Mesothelial cell of epicardium (in vitro differentiated cells): ENCODE measurements at places on chromosomes 5 and 9.

DNA sequence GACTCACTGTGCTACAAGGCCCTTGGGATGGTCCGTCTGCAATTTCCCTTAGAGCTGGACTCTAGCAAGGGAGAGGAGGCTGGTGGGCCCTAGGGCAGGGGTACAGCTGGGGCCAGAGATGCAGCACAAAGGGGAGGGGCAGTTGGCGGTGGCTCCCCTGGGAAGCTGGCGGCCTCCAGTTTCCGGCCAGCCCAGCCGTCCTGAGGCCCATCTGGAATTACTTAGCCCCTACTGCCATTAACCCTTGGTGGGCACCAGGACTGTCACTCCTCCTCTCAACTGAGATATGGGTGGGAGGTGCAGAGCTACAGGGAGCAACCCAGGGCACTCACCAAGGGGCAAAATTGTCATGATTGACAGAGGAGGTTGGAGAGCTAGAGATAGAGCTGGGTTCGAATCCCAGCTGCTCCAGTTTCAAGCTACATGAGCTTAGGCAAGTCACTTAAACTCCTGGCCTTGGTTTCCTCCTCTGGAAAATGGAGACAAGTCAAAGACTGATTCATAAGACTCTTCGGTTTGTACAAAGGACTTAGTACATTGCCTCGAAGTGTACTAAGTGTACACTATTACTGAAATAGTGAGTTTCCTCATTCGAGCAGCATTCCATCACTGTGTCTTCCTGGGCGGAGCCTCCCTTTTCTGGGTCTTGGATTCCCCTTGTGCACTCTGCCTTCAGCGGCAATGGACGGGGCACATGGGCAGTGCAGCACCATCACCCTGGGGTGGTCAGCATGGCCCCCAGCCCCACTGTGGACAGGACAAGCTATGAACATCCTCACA lies 2.7 kb upstream of the PDGFRB start:
- no peak for DNase-seq

DNA sequence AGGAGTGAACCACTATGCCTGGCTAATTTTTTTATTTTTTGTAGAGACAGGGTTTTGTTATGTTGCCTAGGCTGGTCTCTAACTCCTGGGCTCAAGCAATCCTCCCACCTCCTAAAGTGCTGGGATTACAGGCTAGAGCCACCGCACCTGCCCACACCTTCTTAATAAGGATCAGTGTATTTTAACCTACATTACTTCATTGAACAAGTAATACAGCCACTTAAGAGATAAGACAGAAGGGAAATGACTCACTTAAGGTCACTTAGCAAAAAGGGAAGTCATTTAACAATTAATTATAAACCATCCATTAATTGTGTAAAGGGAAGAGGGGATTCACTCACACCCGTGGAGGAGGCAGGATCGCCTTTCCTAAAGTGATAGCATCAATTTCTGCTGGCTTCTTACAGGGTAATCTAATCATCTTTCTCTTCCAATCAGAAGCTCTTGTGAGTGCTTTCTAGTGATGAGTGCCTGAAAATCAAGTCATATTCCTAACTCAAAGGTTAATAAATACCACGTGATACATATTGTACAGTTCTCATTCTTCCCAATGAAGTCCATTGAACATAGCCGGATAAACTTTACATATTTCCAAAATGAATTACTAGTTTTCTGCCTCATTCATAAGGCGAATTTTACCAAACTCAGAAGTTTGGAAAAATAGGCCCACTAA lies 3.5 kb downstream of the FBXW11 start:
- DNase-seq, result no peak

DNA sequence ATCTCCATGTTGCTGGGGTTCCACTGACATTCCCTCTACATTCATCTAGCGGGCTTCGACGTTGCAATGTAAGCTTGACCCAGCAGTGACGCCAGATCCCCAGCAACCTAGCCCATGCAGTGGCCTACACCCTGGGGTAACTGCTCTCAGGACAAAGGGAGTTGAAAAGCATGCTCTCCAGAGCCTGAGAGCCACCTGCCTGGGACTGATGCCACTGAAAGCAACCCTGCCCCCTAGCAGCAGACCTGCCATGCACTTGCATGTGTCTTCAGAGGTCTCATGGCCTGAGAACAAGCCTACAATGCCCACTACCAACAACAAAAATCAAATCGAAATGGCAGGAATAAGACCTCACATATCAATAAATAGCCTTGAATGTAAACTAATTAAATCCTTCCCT lies 330.3 kb downstream of the TRIM36 start:
- no peak for DNase-seq

DNA sequence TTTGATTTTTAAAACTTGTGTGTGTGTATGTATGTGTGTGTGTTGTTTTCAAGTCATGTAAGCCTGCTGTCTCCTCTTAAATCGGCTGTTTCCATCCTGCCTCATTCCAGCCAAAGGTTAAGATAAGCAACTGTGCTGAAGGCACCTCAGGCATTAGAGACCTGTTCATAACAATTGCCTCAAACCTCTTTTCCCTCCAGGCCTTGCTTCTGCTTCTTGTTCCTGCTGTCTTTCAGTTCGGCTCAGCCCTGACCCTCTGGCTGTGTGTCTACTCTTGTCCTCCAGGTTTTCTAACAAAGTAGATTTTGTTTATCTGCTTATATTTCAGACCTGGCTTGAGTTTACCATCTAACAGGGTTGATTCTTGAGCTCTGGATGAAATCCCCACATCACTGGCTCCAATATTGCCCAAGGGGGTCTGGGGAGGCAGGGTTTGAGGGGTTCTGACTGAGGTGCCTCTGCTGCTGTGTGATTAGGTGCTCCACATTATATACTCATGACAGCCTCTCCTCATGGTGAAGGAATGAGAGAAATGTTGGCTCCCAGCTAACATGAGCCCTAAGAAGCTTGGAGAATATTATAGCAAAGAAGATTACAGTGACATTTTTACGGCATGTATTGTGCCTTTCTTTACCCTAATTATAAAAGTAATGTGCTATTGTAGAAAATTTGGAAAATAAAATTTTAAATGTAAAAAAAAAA lies 229.7 kb upstream of the PIK3R1 start:
- no peak for DNase-seq

- DNase-seq, result no peak
These were observed 14.8 kb upstream of the GSN start for GRCh38 chr9:121253162-121253561.

GRCh38 chr5:81290146-81290545 lies 11.2 kb upstream of the ZCCHC9 start:
- no peak for DNase-seq

GRCh38 chr9:94818178-94818541 lies 91.7 kb downstream of the AOPEP start:
- DNase-seq, result no peak

DNA sequence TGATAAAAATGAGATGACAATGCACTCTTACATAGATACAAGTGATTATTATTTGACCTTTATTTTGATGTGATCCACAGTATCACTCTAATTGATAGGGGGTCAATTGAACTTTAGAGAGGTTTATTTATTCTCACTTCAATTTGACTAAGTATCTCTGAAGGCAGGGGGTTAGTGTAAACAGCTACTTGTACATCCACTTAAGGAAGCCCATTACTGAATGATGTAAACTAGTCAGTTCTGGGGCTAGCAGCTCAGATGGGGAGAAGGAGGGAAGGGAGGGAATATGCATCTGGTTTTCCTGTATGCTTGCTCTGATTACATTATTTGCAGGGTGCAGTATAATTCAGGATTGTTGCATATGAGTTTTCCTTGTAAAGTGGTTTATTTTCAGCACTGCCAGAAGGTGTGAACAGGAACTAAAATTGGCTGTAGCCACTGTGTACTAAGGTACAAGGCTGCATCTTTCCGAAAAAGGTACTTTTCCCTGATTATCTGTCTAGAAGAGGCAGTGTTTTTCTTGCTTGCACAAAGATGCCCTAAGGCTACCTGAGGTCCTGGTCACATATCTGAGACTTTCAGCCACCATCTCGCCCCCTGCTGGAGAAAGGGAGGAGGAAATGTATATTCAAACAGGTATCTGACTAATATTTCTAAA lies 51.2 kb downstream of the MRPS27 start:
- no peak for DNase-seq

GRCh38 chr9:83572524-83572923 lies 34.3 kb upstream of the FRMD3 start:
- DNase-seq, result no peak

DNA sequence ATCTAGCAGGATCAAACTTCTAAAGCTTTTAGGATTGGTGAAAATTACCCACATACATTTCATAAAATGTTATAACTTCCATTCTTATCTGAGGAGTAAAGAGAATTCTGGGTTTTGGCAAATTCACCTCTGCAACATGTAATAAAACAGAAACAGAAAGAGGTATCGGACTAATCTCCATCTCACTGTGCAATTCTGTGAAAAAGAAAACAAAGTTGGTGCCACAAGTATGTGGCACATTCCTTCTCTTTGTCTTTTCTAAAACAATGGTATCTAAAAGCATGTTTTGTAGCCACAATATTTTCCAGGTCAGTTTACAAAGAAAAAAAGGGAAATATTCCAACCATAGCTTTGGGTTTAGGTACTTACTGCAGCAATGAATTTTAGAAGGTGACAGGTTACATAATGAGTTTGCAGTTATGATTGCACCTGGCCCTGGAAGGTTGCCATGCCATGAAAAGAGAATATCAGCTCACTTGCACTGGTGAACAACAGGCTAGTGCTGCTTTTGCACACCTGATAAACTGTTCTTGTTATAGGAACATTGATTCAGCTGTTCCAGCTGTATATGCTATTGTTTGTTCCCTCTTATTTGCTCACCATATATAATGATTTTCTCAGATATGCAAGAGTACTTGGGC lies 491.3 kb upstream of the MEF2C start:
- no peak for DNase-seq

DNA sequence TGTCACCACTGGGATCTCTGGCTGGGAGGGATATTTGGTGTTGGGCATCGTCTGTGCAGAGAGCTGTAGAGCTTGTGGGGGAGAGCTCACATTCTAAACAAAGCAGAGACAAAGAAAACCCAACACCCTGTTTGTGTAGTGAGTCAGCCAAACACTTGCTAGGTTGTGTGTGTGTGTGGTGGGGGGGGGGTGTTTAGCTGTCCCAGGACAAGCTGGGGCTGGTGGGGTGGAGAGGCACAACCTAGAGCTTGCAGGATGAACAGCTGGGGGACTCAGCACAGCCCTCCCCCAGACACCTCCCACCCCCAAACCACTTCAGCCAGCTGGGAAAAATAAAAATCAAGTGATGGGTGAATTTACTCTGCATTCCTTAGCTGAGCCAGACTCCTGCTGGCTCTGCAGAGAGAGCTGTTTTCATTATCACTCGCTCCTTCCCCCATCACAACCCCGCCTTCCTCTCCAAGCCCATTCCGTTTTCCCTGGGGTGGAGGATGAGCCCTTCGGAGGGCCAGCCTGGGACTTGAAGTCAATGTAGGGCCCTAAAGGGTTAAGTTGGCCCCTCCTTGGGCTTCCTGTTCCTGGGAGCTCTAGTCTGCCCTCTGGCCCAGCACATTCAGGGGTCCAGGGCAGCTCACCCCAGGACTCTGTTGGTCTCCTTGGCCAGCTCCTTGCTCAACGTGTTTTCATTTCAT lies 2.6 kb downstream of the OLFML2A start:
- no peak for DNase-seq

DNA sequence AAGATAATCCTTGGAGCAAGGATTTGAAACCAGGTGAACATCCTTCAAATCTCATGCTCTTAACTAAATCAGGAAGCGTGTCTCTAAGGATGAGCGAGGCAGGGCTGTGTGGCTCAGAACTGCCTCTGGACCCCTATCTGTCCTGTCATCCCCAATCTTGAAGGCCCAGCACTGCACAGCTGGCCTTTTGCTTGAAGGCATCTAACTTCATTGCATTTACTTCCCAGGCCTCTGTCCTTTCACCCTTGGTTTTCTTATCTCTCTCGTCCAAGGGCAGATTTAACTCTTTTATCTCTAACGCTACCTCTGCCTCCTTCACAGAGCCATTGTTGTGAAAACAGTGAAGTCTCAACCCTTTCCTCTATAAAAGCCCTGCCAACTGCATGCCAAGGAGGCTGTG lies 83.8 kb downstream of the UGCG start:
- DNase-seq, result no peak

- DNase-seq, result peak; percentile 69
These were observed 716 bp downstream of the PROB1 start for GRCh38 chr5:139394123-139394653.
